ENCODE measurements at places on chromosomes 7 and 10.
A peak's percentile ranks its signal among the peaks of the same experiment; 100 is the strongest.

- no peak for DNase-seq
Observed at GRCh38 chr7:3280946-3281656, 20.0 kb upstream of the SDK1 start.

GRCh38 chr10:132464256-132465192 lies 67.5 kb downstream of the PWWP2B start:
- peak; percentile 39 for DNase-seq

- DNase-seq, result peak; percentile 88
Observed at GRCh38 chr10:112461029-112461887, 14.2 kb downstream of the VTI1A start.

GRCh38 chr7:152862006-152862405 lies 102.5 kb downstream of the ACTR3B start:
- no peak for DNase-seq

GRCh38 chr7:27822245-27822644 lies 82.3 kb downstream of the TAX1BP1 start:
- DNase-seq, result no peak
